ENCODE measurements at places on chromosomes 7 and 10.
A peak's percentile ranks its signal among the peaks of the same experiment; 100 is the strongest.

GRCh38 chr10:23606456-23606855 is 167.6 kb downstream of the OTUD1 start:
- DNase-seq: no peak

GRCh38 chr7:130332259-130333053 is 12.2 kb upstream of the CPA5 start:
- no peak for DNase-seq

DNA sequence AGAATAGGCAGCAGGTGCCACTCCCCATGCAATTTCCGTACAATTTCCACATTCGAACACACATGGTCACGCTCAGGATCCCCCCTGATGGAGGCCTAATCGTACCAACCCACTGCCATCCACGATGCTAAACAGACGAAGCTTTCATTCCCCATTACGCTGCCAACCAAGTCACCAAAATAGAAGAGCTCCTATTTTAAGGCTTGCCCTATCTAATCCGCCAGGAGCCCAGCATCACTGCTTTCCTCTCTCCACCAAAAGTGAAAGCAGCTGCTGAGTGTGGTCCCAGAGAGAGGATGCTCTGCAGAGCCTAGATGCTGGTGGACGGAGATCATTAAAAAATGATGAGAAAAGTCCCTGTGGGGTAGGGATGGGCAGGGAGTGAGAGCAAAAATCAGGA is 43.3 kb downstream of the HSPA12A start:
- DNase-seq: no peak

- DNase-seq: peak; percentile 47
Observed at GRCh38 chr10:42960491-42960990, 116.3 kb upstream of the RET start.

DNA sequence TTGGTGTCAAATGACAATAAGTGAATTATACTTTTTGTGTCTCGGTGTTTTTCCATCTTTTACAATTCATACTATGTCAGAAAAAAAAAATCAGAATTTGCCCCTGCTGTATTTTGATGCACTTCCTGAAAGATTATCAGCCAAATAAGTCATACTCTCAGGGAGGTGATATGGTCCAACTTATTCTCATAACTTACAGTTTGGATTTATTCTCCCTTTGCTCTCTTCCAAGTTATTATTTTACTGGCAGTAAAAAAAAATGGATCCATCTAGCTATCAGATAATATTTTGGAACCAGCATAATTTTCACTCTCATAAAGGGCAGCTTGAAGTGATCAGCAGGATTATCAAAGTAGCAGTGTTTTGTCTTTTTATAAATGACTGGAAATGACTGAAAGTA is 337.1 kb downstream of the BMPER start:
- DNase-seq: no peak

GRCh38 chr10:116716381-116716780 is 26.0 kb downstream of the HSPA12A start:
- no peak for DNase-seq

All from iPS-NIHi11 (cell line).